ENCODE measurements at places on chromosomes 1 and 21.

DNA sequence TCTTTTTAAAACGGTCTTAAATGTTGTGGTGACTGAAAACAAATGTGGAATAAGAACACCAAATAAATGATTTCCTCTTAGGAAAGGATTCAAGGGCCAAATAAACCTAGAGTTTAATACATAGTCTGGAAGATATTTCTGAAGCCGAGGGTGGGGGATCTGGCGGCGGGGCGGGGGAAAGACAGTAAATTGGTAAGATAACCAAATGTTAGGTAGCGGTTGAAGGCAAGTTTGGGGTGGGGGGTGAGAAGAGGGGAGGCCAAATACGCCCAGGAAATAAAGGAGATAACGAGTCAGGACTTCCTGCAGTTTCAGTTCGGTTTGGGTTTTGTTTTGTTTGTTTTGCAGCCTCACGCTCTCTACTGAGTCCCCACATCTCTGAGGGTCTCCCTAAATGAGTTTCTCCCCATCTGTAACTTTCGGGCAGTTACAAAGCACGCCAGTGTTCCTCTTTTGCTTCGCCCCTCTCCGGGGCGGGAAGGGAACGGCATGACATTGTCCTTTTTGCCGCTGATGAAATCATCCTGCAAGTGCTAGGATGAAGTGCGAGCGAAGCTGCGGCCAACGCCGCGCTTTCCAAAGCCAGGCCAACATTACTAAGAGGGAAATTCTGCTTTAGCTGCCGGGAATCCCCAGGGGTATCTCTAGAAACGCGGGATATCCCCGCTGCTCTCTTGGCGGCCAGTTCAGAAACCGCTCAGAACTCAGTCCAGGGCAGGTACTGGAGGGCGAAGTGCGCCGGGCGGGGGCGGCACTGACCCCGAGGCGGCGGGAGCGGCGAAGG, 844 bp downstream of the NIBAN1 start:
- peak; percentile 88 for DNase-seq

GRCh38 chr21:46264046-46264689, 21.2 kb downstream of the MCM3AP start:
- no peak for DNase-seq

GRCh38 chr1:162990665-162991064, 78.5 kb upstream of the RGS4 start:
- DNase-seq = no peak

- DNase-seq = no peak
Measured at GRCh38 chr1:10632691-10633090, 157.9 kb downstream of the PEX14 start.

GRCh38 chr1:8476006-8476405, 158.1 kb downstream of the SLC45A1 start:
- DNase-seq = peak; percentile 40

DNA sequence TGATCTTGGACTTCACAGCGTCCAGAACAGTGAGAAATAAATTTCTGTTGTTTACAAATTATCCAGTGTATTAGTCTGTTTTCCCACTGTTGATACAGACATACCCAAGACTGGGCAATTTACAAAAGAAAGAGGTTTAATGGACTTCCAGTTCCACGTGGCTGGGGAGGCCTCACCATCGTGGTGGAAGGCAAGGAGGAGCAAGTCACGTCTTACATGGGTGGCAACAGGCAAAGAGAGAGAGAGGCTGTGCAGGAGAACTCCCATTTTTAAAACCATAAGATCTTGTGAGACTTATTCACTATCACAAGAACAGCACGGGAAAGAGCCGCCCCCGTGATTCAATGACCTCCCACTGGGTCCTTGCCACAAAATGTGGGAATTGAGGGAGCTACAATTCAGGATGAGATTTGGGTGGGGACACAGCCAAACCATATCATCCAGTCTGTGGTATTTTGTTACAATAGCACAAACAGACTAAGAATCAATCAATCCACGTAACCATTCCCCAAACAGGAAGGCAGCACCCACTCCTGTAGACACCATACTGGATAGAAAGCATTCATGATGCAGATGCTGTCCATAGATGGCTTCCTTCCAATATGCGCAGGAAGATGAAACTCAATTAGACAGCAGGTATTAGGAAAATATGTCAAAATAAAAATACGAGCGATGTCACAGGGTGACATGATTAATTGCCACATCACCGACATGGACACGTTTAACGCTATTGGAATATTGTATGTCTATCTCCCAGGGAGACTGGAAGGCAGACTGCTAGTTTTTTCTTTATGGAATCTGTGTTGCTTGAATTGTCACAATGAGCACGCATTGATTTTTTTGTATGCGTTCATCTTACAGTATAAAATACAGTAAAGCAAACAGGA, 22.8 kb downstream of the ECE1 start:
- no peak for DNase-seq

- DNase-seq = peak; percentile 45
Measured at GRCh38 chr1:179142889-179143299, 61.0 kb downstream of the TOR3A start.

GRCh38 chr1:227318016-227318852, at the start of gene CDC42BPA:
TSS of gene CDC42BPA (minus strand) at chr1:227318492. CDS start at chr1:227317182, 1,310 bp downstream.
- peak; percentile 91 for DNase-seq

DNA sequence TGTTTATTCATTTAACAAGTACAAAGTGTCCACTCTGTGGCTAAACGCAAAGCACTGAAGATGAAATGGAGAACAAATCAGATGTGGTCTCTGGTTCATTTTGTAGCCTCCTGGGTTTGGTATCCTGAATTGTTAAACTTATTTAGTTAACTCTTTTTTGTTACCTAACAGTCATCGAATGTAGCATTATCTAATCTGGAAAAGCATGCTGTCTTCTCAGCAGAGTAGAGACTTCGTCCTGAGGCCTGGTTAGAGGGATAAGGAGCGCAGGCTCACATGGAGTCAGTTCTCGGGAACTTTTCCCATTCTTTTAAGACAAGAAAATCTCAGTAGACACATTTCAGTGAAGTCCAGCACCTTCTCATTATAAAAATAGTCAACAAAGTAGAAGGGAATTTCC, 33.1 kb upstream of the SH3D21 start:
- no peak for DNase-seq

DNA sequence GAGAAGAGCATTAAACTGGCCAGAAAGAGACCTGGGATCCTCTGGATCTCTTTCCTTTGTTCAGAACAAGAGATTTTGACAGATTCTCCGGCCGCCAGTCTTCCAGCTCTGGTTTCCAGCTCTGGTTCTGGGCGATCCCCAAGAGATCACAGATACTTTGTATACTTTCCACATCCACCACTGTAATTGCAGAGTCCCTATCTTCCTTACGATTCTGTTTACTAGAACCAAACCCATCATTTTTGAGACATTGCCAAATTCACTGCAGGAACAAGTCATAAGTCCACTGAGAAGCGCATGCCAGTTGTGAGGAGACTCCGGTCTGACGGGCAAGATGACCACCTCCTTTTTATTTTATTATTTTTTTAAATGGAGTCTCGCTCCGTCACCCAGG, 505.2 kb downstream of the SMYD3 start:
- no peak for DNase-seq

- DNase-seq = no peak
Measured at GRCh38 chr1:228000416-228000815, 6.4 kb upstream of the WNT3A start.

GRCh38 chr1:42456754-42457089, 379 bp downstream of the PPCS start:
- DNase-seq = peak; percentile 83

GRCh38 chr1:61842036-61842435, 99.8 kb downstream of the PATJ start:
- no peak for DNase-seq

DNA sequence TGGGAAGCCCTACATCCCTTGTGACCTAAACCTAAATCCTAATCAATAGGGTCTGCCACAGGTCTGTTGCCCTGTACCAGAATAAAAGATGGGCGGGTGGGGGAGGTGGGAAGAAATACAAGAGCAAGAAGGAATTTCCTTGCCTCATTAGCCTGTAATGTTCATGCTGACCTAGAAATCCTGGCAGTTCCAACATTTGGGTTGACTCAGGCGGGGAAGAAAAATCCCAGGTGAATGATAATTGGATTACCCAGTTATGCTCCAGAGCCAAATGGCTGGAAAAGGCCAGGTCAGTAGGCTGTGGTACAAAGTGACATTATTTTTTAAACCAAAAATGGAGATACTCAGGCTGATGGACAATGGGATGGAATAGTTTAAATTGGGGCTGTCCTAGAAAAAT, 27.3 kb upstream of the A3GALT2 start:
- DNase-seq = no peak

DNA sequence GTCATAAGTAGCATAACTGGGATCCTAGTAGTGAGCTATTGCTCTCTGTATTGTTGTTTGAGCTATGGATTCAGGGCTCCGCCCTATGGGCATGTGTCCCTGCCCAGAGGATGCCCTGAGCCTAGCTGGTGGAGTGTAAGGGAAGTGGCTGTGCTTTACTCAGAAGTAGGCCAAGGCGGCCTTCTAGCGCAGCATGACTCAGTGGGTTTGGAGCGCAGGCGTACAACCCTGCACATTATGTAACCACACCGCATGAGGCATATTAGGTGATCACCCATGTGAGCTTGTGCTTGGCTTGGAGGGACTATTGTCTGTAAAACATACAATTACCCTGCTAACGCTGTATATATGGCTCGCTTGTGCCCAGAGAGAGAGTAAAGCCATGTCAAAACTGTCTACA, 11.1 kb upstream of the UBE2U start:
- DNase-seq = no peak

DNA sequence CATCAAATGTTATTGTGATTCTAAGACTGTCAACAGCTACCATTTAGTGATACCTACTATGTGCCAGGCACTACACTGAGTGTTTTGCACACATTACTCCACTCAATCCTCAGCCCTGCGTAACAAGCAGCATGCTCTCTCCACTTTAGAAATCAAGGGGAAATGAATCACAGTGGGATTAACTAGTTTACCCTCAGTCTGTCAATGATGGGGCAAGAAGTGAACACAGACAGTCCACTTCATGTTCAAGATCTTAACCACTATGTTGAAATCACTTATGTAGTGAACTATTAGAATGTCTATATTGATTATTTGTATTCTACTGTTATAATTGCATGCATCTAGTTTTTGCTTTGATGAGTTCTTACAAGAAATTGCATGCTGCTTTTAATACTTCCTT, 165.3 kb downstream of the LTN1 start:
- DNase-seq = peak; percentile 25

- peak; percentile 15 for DNase-seq
Measured at GRCh38 chr1:232084584-232085223, 458.1 kb downstream of the DISC1 start.

DNA sequence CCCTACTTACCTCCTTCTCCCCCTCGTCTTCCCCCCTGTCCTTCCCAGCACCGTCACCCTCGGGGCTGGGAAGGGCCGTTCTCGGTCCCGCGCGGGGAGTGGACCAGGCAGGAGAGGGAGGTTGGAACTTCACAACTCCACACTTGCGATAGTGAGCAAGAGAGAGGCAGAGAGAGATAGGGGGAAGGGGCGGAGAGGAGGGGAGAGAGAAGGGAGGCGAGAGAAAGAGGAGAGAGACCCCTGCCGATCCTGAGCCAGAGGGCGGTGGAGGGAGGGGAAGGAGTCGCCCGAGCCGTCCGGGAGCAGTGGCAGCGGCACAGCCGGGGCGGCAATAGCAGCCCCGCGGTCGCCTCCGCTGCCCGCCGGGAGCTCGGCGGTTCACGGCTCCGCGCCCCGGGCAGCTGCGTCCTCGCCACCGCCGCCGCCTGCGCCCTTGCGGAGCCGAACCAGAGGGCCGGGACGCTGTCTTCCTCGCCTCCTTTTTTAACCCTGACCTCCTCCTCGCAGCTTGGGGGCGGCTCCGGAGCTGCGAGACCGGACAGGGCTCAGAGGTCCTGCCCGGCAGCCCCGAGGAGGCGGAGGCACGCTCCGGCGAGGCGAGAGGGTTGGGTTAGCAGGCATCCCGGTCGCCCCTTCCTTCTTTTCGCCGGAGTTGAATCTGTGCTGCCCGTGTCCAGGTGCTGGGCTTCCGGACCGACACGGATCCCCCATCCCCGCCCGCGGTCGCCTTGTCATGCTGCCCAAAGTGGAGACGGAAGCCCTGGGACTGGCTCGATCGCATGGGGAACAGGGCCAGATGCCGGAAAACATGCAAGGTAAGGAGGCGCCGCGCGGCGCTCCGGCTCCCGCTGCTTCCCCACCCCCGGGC, 11.7 kb downstream of the NR5A2 start:
- DNase-seq = peak; percentile 52

DNA sequence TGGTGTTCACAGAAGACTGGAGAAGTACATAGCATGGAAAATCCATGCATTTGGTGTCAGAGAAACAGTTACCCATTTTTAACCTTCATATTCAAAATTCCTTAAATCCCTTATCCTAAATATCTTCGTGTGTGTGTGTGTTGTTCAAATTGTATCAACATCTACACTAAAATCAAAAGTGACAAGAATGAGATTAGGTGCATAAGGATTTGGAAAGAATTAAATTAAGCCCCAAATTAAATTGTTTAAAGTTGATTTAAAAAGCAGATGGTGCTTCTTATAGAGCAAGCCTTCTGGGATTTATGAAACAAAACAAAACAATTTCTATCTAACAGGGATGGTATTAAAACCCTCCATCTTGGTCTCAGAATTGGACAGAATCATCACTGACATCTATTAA, 4.7 kb downstream of the RSPH1 start:
- DNase-seq = no peak

DNA sequence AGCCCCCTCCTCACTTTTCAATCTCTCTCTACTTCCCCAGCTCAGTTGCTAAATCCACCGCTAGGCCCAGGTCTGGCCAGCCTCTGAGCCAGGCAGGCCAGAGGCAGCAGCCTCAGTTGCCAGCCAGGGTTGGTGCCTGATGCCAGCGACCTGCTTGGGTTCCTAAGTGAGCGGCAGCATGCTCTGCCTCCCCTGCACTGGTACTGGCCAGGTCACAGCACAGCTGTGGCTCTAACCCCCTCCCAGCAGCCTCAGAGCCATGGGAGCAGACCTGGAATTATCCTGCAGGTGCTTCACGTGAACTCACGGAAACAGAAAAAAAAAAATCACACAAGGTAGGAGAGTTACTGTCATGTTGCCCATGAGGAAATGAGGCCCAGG, 82.5 kb upstream of the ATF3 start:
- DNase-seq = no peak

GRCh38 chr21:36135391-36136102, 668 bp downstream of the CBR3 start:
- peak; percentile 83 for DNase-seq

GRCh38 chr1:184975208-184975870, 1.0 kb upstream of the NIBAN1 start:
- no peak for DNase-seq

- no peak for DNase-seq
Measured at GRCh38 chr1:202210385-202210784, 16.8 kb downstream of the LGR6 start.

GRCh38 chr1:3834701-3835100, 22.3 kb downstream of the CEP104 start:
- DNase-seq = no peak

All from NB4 (cell line).